M059J (cell line): ENCODE measurements at places on chromosomes 6 and 20.

GRCh38 chr6:154167126-154167525, 128.1 kb downstream of the OPRM1 start:
- DNase-seq, result no peak

DNA sequence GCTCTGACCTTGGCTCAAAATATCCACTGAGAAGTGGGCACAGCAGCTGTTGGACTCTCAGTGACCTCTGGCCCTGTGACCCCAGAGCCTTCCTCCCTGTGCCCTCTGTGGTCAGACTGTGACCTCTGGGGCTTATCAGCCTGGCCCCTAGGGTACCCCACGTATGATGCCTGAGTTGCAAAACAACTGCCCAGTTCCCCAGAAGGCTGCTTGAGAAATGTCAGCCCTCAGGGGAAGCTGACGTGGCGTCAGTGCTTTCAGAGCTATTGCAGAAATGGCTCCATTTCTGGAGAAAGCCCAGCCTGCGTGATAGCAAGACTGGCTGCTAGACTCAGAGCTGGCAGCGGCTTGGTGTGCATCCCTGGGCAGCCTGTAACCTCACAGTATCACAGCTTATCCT, 31.5 kb upstream of the TGM2 start:
- peak; percentile 94 for DNase-seq

DNA sequence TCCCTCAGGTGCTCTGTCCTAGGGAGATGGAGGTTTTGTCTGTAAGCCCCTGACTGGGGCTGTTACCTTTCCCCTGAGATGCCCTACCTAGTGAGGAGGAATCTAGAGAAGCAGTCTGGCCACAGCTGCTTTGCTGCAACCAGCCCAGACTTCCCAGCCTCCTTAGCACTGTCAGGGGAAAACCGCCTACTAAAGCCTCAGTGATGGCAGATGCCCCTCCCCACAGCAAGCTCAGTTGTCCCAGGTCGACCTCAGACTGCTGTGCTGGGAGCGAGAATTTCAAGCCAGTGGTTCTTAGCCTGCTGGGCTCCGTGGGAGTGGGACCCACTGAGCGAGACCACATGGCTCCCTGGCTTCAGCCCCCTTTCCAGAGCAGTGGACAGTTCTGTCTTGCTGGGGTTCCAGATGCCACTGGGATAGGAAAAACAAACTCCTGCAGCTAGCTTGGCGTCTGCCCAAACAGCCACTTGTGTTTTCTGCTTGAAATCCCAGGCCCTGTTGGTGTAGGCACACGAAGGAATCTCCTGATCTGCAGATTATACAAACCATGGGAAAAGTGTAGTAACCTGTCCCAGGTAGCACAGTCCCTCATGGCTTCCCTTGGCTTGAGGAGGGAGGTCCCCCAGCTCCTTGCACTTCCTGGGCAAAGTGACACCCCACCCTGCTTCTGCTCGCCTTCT, 146.4 kb upstream of the PROKR2 start:
- DNase-seq, result no peak

DNA sequence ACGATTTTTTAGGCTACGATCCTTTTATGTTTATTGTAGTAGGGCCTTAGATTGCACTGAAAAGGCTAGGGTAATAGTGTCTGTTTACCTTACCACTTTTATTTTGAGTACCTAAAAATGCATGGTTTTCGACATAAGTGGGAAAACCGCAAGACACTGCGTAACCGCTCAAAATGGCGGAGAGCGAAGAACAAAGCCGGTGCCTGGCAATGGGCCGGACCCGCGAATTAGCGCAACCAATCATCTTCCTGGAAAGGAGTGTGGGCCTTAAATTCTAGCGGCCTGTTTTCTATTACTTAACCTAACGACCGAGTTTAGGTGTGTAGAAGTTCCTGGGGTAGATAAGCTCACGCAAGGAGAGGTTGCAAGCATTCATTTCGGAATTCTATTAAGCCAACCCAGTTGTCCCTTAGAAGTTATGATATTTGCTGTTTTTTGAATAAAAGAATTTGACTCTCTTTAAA, 118.0 kb downstream of the HFE start:
- peak; percentile 89 for DNase-seq

DNA sequence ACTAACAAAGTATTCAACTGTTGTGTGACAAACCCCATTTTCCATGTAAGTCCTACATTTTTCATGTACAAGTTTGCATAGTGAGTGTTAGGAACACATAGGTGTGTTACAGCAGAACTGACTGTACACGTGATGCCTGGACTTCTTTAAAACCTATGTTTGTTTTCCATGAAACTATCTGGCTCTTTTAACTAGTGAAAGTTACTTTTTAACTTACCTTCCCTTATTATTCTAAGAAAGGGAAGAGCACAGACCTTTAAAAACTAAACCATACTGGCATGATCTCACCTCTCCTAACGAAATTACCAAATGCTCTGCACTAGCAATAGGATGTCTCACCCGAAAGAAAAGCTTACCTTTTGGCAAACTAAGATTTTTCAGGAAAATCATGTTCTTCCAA, 87.8 kb downstream of the CENPW start:
- DNase-seq, result no peak

DNA sequence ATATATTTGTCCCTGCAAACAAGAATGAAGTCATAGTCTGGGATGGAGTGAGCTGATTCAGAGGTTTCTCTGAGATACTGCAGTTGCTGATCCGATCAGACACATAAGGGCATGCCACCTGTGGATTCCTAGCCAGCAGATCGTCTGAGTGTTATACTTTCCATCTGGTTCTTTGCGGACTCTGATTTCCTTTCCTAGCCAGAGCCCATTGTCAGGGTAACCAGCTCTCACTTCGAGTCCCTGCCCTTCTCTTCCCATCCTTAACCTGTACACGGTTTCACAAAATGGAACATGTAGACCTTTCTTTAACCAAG, 100.9 kb downstream of the TMEM200A start:
- peak; percentile 24 for DNase-seq

GRCh38 chr6:148583631-148584030, 163.2 kb upstream of the UST start:
- DNase-seq, result no peak

DNA sequence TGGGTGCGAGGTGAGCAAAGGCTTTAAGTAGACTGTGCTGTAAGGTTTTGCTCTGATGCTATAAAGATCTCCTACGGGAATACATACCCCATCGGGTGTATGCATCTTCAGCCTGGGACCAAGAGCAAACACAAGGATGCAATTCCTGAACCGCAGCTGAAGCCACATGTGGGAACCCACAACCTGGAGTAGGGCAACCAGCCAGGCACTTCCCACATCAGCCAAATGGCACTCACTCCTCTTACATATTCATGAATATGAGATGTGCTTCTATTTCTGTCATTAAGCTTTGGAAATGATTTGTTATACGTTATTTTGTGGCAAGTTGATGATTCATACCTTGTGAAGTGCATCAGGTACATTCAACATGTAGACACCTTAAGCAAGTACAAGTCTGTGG, 619.2 kb downstream of the C6orf118 start:
- DNase-seq, result no peak

- no peak for DNase-seq
These were observed 191.7 kb upstream of the ZNF217 start for GRCh38 chr20:53785320-53785719.

DNA sequence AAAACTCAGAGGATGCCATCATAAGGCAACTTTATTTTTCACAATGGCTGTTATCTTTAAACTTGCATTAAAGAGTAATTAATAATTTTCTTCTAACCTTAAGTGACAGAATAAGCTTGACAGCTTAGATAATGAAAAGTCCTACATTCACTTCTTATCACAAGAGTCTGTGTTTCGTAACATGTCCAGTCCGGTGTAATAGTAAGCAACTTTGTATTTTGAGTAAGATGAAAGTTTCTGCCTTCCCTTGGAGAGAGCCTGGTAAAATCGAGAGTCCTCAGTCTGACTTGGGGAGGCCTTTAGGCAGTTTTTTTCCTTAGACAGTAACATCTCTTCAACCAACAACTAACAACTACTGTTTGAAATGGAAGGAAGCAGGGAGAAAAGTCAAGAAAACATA, 195.6 kb downstream of the GRM1 start:
- DNase-seq, result no peak

DNA sequence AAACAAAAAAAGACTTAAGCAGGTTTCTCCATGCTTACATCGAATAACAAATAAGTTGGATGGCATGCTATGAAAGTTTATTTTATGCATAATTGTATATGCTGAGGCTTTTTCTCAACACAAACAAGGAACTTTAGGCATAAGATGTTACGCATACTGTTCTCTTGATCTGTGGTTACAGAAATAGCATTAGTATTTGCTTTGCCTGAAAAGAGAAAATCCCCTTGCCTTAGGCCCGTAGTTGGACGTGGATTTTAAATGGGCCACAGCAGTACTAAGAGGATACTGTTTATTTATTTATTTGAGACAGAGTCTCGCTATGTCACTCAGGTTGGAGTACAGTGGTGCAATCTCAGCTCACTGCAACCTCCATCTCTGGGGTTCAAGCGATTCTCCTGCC, 19.0 kb downstream of the LYRM2 start:
- no peak for DNase-seq

DNA sequence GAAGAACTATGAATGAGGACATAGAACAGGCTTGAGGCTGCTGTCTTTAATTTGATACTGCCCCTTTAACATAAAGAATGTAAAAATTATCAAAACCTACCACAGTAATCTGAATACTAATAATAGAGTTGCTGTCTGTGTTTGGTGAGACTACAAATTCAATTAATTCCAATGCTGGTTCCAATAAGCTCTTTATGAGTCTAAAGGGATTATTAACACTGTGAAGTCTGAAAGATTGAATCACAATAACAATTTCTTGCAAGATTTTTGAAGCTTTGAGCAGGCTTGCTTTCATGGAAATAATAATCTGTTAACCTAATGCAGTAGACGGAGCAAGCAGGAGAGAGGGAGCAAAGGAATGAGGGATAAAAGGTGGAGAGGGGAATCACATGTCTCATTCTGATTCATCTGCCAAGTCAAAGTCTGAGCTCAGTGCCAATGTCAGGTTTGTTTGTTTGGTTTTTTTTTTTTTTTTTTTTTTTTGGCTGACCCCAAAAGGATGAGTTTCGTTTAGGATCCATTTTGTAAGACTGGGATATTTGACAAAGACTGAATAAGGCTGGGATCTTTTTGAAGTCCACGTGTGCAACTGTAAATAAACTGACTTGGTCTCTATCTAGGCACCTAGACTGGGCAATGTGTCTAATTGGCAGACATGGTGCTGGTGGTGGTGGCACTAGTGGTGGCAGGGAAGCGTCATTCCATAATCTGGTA, 211.6 kb downstream of the RNF144B start:
- peak; percentile 14 for DNase-seq
